ENCODE measurements at places on chromosomes 6 and 20. TPM values are rescaled to one million over a fixed set of nuclear protein-coding genes. Genes with fewer than 3 reads are reported as not detected.
A peak's percentile ranks its signal among the peaks of the same experiment; 100 is the strongest.

- no peak for DNase-seq
Measured at GRCh38 chr6:52162940-52163908, 23.0 kb upstream of the IL17A start.

- no peak for DNase-seq
Measured at GRCh38 chr6:7292596-7293255, 20.3 kb downstream of the SSR1 start.

ULBP3 gene
- total RNA-seq: 1.9 TPM

PLAGL2 gene
- total RNA-seq: 18.6 TPM

GRCh38 chr20:39050555-39050902 lies 88.4 kb downstream of the DHX35 start:
- no peak for DNase-seq

DNA sequence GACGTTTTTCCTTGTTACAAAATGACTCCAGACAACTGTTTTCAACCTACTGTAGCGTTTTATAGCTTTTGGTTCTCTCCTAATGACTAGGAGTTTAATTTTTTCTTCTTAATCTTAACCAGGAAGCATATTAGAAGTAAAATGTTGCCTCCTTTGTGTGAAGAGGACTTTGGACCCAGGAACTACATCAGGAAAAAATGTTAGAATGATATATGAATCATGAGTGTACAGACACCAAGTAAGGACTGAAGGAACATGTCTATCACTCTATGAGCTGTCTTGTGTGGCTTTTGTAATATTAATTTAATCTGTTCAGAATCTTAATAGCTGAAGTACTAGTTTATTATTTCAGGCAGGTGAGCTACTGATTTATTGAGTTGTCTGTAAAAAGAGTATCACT lies 71.0 kb upstream of the MARCKS start:
- DNase-seq: no peak

DNA sequence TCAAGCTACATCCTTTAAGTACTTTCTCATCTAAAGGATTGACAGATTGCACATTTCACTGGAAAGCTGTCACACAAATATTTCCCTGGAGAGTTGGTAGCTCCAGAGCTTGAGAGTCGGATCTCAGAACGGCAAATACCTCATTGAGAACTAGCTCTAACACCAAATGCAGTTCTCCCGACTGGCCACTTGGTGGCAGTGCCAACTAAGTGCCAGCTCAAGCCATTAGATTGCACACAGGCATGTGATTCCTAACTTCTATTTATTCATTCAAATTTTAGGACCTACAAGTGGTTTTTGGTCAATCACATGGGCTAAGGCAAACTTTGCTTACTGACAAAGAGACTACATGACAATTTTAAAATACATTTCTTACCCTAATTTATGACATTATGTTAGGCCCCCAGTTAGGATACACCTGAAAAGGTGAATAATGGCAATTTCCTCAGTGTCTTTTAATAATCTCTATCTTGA lies 7.9 kb upstream of the MCHR2 start:
- peak; percentile 21 for DNase-seq

GRCh38 chr6:1610497-1611321 lies 994 bp downstream of the FOXC1 start:
- DNase-seq: no peak

DNA sequence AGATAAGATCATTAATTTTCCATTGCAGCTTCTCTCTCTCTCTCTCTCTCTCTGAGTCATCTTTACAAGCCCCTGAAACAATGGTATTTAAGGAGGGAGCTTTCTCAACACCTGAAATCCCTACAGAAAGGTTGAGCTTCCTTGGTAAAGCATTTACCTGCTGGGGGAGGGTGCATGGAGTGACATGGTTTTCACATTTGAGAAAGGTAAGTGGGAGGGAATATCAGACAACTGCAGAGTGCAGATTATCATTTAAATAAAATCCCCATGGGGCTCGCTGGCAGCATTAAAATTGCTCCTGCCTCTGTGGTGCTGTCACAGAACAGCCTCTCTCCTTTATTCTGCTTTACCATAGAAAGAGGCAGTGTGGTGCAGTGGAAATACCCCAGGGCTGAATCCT lies 10.3 kb upstream of the PDYN start:
- DNase-seq: no peak

SDCBP2 gene
- 345 TPM for total RNA-seq

DNA sequence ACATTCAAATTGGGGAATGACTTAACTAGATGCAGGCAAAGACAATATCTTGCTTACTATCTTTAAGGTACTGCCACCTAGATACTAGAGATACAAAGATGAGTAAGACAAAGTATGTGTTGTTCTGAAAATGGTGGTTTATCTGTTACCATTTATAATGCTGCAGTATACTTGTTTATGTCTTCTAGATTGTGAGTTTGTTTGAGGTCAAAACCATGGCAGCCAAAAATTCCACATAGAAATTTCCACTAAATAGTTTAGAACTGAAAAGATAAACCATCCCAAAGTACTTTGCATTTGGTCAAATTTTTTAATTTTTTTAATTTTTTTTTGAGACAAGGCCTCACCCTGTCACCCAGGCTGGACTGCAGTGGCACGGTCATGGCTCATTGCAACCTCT lies 150.8 kb downstream of the SOX4 start:
- DNase-seq: no peak

F13A1 gene
- total RNA-seq: 49.4 TPM

GRCh38 chr20:44580581-44581268 lies 1.7 kb upstream of the PKIG start:
- DNase-seq: no peak

SLC22A2 gene
- not detected for total RNA-seq

GRCh38 chr6:35782424-35782823 lies 1.6 kb downstream of the CLPSL1 start:
- DNase-seq: no peak

DNA sequence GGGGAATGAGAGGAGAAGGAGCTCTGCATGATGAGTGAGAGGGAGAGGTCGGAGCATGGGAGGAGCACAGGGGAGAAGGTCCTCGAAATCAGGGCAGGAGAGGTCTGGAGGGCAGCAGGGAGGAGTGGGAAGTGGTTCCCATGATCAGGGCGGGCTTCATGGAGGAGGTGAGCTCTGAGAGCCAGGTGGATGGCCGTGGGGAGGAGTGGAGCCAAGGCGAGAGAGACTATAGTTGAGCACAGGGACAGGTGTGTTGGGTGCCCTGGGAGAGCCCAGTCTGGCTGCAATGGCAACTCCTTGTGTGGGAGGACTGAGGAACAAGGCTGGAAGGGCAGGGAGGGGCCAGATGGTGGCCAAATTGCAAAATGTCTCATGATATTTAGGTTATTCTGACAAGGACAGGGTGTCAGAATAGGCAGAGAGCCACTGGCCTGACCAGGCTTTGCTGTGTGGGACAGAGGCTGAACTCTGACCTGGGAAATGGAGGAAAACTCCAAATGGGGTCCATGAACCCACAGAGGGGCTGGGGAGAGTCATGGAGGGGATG lies 21.4 kb downstream of the TTBK1 start:
- no peak for DNase-seq

PARD6B gene
- 35.6 TPM for total RNA-seq

WFDC2 gene
- 285 TPM for total RNA-seq

DNA sequence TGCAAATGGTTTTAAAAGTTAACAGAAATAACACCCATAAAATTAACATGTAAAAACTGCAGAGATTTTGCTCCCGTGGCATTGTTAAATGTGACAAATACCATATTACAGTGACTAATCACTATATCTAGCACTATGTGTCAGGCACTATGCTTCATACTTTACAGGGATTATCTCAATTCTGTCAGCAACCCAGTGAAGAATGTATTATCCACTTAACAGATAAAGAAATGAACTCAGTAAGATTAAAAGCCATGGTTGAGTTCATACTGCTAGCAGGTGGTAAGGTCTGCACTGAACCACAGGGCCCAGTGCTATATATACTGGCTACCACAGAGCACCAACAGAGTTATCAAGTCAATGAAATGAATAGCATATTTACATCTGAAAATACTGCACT lies 65.4 kb downstream of the RWDD2A start:
- DNase-seq: no peak

CLIC5 gene
- total RNA-seq: 72.8 TPM

GRCh38 chr6:136113736-136114173 lies 136.4 kb downstream of the MTFR2 start:
- DNase-seq: peak; percentile 27

DNA sequence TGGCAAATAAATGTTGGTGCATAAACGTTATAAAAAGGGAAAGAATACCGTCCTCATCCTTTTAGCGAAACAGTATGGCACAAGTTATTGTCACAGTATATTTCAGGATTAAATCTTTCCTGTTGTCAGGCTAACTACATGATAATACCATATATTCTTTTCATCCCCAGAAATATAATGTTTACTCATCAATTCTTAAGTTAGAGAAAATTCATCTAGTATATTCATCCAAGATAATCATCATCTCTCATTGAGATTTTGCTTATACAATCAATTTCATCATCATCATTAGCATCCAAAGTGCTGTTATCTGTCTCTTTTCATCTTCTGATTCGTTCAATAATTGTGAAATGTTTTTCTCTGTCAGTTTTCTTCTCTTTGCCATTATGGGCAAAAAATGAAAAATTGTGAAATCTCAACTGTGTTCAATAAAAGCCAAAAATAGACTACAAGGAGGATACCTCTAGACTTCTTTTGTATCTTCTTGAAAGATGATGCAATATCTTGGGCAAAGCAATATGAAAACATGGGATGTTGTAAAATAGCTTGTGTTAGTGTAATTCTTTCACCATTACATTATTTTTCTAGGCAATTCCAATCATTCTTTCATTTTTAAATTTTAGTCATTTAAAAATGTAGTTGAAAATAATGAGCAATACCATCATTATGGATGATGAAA lies 2.6 kb downstream of the SPACA1 start:
- DNase-seq: no peak

DNA sequence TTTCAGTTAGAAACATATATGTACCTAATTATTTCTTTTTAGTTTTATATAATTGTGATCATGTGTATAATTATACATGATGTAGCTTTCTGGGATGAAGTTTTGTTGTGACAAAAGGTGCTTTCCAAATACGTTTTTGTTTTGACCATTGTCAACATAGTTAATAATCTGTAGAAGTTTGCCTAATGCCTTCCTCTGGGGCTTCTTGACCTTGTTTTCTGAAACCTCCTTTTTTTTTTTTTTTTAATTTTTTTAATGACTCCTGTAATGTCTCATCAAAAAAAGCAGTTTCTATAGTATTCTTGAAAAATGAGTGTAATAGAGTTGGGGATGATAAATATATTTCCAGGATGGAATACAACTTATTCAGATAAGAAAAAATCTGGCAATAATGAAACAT lies 434.7 kb upstream of the SOX4 start:
- DNase-seq: no peak

DNA sequence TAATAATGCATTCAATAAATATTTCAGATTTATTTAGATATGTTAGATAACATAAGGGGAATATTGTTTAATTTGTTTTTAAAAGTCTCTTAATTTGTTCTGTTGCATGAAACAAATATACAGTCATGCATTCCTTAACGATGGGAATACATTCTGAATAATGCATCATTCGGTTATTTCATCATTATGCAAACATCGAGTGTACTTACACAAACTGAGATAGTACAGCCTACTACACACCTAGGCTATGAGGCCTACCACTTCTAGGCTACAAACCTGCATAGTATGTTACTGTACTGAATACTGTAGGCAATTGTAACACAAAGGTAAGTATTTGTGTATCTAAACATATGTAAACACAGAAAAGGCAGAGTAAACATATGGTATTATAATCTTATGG lies 118.7 kb downstream of the EPHA7 start:
- no peak for DNase-seq
